Kidney tubule cell (primary cell): ENCODE measurements at places on chromosomes 2 and 18.

- peak; percentile 12 for DNase-seq
These were observed 115.8 kb downstream of the CABLES1 start for GRCh38 chr18:23250893-23251656.

GRCh38 chr2:60925994-60926740, 44.8 kb downstream of the REL start:
- no peak for DNase-seq

GRCh38 chr2:38317725-38318124, 59.3 kb downstream of the ATL2 start:
- no peak for DNase-seq

- DNase-seq = no peak
These were observed 357.6 kb downstream of the OSR1 start for GRCh38 chr2:19000776-19001175.

DNA sequence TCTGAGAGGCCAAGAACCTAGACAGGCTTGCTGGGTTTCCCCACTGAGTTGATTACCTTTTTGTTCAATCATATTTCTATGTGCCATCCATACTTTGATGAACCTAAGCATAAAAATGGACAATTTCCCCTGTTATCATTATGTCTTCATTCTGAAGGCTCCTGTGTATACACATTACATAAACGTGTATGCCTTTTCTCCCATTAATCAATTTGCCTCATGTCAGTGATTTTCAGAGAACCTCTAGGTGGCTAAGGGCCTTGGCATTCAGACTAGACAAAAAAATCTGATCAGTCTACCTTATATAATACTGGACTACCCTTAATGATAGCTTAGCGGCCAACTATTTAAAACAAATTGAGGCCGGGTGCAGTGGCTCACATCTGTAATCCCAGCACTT, 4.1 kb upstream of the PEX13 start:
- DNase-seq = no peak

GRCh38 chr2:176780348-176780747, 432.2 kb upstream of the HNRNPA3 start:
- no peak for DNase-seq

- DNase-seq = peak; percentile 63
These were observed 800 bp downstream of the IL1RL2 start for GRCh38 chr2:102187496-102188150.

DNA sequence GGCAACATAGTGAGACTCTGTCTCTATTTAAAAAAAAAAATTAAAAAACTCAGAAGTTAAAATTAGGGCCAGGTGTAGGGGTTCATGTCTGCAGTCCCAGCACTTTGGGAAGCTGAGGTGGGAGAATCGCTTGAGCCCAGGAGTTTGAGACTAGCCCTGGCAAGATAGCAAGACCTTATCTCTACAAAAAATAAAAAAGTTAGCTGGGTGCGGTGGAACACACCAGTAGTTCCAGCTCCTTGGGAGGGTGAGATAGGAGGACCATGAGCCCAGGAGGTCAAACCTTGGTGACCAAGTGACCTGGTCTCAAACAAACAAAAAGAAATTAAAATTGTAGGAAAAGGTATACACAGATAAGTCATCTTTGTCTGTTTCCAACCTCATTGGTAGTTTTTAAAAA, 11.3 kb downstream of the TTLL4 start:
- no peak for DNase-seq

- DNase-seq = peak; percentile 8
These were observed 5.5 kb downstream of the RPE start for GRCh38 chr2:210007895-210008294.

DNA sequence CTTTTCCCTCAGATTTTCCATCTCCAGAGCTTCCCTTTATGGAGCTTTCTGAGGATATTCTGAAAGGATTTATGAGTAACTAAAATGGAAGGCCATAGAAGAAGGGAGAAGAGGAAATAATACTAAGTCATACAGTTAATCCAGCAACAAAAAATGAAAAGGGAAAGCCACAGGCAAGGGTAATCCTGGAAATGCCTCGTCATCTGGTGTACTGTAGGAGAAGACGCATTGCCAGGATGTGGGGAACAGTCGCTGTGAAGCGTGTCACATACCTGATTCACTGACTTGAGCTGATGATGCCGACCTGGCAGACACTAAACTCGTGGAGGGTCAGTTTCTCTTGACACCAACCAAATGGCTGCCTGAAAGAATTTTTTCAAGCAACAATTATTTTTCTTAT, 34.7 kb upstream of the ALPP start:
- DNase-seq = no peak

DNA sequence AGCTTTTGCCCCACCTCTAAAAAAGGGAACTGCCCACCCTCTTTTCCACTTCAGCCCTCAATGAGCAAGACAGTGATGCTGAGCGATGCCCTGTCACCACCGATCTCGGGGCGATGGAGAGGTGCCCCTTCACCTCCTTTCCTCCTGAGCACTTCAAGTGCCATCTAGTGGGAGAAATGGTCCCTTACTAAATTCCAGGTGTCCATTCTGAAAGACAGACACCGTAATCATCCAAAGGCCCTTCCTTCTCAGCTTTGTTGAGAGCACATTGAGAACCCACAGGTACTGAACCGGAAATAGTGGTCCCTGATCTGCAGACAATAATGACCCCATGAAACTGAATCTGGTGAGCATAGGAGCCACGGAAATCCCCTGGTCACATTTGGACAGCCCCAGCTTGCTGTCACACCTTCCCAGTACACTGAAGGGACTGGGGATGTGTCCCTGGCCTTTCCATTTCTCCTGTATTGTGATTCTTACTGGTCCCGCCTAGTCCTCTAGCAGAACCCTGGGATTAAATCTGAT, 38.5 kb downstream of the KCTD18 start:
- peak; percentile 66 for DNase-seq

- DNase-seq = peak; percentile 74
These were observed 78.1 kb downstream of the CIB4 start for GRCh38 chr2:26562811-26563645.

DNA sequence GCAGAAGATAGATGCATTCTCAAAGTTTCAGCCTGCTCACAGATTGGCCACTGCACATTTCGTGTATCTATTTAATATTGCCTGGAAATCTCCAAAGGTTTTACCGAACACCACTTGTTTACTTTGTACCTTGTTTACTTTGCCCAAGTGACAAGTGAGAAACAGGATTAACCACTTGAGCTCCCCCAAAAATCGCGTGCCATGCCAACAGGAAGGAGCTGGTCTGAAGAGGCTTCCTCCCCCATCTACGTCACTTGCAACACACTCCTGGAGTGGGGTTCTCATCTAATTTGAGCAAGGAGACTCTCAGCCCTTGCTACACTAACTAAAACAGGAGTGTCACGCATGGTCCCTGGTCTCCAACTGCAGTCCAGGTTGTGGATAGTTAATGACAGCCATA, 212.5 kb upstream of the TMEM200C start:
- DNase-seq = no peak

DNA sequence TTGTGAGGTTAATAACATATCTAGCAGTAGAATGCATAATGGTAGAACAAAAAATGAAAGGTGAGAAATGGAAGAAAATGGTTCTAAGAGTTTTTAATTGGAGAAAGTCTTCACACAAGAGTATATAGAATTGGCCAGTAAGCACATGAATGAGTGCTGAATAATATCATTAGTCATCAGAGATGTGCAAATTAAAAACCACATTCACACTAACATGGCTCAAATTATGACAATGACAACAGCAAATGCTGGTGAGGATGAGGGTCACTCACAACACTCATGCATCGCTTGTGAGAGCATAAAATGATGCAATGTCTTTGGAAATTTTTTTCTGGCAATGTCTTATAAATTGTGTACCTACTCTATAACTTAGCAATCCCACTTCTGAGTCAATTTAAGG, 1355.4 kb upstream of the ACVR2A start:
- DNase-seq = peak; percentile 69

DNA sequence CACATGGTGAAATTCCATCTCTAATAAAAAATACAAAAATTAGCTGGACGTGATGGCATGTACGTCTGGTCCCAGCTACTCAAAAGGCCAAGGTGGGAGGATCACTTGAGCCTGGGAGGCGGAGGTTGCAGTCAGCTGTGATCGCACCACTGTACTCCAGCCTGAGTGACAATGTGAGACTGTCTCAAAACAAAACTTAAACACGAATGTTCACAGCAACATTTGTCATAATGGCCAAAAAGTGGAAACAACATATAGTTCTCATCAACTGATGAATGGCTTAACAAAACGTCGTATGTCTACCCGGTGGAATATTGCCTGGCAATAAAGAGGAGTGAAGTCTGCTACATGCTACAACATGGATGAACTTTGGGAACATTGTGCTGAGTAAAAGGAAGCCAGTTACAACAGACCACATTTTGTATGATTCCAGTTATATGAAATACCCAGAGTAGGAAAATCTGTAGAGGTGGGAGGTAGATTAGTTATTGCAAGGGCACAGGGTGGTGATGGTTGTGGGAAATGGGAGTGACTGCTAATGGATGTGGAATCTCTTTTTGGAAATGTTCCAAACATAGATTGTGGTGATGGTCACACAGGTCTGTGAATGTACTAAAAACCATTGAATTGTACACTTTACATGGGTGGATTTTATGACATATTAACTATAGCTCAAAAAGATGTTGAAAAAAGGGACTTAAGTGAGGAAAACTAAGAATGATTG, 478.2 kb downstream of the PTPRM start:
- DNase-seq = peak; percentile 53

GRCh38 chr2:241180495-241180894, 8.0 kb upstream of the ANO7 start:
- DNase-seq = no peak

- no peak for DNase-seq
These were observed 728.1 kb upstream of the SOX11 start for GRCh38 chr2:4964001-4964540.

DNA sequence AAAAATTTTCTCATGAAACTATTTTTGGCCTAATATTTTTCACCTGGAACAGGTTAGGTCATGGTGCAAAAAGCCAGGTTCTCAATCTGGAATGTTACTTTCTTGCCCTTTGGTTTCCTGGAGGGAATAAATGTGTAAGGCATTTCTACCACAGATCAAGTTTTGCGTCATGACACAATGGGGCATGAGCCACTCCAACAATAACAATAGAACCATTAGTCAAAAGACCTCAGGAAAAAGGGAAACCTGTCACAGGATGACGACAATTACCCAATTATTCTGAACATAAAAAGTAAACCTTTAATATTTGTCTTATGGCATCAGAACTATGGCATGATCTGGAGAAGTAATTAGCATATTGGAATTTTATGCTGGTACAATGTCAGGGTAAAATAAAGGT, 88.2 kb upstream of the HNRNPA3 start:
- peak; percentile 22 for DNase-seq

DNA sequence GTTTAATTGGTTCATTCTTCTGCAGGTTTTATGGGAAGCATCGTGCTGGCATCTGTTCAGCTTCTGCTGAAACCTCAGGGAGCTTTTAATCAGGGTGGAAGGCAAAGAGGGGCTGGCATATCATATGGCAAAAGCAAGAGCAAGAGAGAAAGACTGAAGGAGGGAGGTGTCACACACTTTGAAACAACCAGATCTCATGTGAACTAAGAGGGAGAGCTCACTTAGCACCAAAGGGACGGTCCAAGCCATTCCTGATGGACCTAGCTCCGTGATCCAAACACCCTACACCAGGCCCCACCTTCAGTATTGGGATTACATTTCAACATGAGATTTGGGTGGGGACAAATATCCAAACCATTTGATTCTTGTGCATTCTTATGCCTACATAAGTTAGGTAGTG, 563.1 kb downstream of the SPAG16 start:
- no peak for DNase-seq

GRCh38 chr2:97546711-97547110, 43.0 kb downstream of the ANKRD36B start:
- peak; percentile 1 for DNase-seq

- no peak for DNase-seq
These were observed 87.9 kb downstream of the STRN start for GRCh38 chr2:36878429-36878828.

GRCh38 chr18:76821356-76821874, 942 bp upstream of the ZNF236 start:
- peak; percentile 12 for DNase-seq

DNA sequence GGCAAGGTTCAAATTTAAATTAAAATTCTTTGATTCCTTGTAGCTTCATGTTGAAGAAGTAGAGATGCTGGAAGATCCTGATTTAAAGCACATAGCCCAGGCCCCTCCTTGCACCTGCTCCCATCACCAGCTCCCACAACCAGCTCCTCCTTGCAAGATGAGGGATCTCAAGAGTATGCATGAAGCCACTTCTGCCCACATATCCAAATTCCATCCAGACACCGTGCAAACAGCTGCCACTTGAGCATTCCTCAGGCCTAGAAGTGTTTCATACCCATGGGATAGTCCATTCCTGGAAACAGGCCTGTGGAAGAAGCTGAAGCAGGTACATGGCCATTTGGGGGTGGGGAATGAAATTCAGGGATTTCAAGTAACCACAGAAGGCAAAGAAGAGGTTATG, 32.4 kb upstream of the ITPRID2 start:
- DNase-seq = no peak

DNA sequence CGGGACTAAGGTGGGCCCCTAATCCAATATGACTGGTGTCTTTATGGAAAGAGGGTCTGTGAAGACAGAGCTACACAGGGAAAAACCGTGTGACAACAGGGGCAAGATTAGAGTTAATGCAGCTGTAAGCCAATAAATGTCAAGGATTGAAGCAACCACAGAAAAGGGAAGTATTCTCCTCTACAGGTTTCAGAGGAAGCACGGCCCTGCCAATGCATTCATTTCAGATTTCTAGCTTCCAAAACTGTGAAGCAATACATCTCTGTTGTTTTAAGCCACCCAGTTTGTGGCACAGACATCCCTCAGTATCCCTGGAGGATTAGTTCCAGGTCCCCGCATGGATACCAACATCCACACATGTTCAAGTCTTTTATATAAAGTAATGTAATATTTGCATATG, 48.8 kb downstream of the SPP2 start:
- no peak for DNase-seq

GRCh38 chr2:236917164-236917563, 168.5 kb upstream of the COPS8 start:
- DNase-seq = no peak

- peak; percentile 60 for DNase-seq
These were observed 25.7 kb upstream of the FAM178B start for GRCh38 chr2:97011977-97012569.

- DNase-seq = no peak
These were observed 98.3 kb downstream of the DTNA start for GRCh38 chr18:34808389-34808788.

- no peak for DNase-seq
These were observed 170.5 kb downstream of the ANKRD44 start for GRCh38 chr2:197140045-197140444.

DNA sequence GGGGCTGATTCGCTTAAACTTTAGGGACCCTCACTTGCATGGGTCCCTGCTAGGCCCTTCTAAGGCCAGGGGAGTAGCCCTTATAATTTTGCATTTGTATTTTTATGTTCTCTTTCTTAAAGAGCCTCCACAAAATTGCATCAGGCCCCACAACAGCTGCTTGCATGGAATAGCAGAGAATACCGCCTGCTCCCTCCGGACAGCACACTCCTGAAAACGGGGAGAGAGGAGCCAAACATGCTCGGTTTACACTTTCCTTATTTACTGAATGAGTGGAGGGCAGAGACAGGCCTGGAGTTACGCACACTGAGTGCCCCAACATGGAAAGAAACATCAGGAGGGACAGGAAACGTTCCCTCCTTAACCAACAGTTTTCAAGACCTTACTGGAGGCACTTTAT, 132.2 kb downstream of the ANTXR1 start:
- DNase-seq = no peak
